ENCODE measurements at places on chromosomes 5 and 9.

GRCh38 chr5:103434057-103434456, 128.5 kb downstream of the NUDT12 start:
- DNase-seq, result no peak

- peak; percentile 46 for DNase-seq
Observed at GRCh38 chr9:34457266-34458012, 931 bp downstream of the FAM219A start.

GRCh38 chr5:162683284-162683683, 615.7 kb downstream of the GABRG2 start:
- peak; percentile 65 for DNase-seq

- peak; percentile 35 for DNase-seq
Observed at GRCh38 chr5:179304466-179304865, 40.8 kb downstream of the ADAMTS2 start.

DNA sequence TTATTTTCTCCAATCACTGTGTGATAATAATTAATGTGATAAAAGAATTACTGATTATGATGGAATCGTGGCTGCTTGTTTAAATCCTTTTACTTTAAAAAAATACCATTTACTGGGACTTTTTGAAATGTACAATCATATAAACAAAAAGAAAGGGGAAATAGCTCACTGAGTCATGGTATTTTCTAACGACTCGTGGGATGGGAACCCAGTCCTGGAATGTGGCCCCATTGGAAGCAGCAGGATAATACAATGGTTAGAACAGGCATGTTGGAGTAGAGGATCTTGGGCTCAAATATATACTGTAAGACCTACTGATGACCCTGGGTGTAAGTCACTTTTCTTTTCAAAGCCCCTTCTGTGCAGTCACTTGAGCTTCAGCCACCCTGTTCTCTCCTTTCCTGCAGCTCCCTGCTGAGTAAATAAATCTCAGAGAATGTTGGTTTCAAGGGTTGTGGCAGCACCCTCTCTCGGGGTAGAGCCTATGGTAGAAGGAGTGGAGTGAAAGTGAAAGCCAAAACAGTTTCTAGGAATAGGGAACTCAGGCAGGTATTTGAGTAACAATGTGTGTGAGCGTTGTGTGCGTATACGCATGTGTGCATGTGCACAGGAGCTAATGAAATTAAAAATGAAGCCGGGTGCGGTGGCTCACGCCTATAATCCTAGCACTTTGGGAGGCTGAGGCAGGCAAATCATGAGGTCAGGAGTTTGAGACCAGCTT, 40.8 kb upstream of the LARP1 start:
- DNase-seq, result peak; percentile 52

- DNase-seq, result no peak
Observed at GRCh38 chr5:100790951-100791350, 112.1 kb downstream of the ST8SIA4 start.

DNA sequence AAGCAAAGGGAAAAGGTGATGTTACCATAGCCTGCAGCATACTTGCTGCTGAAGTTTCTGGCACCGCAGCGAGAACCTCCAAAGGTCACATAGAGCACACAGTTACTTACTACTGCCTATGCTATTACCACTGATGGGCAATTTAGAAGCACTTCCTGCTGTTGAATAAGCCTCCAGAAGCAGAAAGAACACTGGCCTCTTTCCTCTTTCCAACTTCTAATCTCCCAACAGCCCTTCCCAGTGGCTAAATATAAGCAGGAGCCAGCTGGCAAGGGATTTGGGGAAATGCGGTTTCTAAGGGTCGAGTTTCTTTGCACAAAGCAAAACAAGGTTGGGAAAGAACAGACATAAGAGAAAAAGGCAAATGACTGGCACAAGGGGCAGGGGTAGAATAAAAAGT, 669.2 kb upstream of the ACO1 start:
- DNase-seq, result no peak

GRCh38 chr5:67548520-67549295, 352.1 kb upstream of the CD180 start:
- DNase-seq, result no peak

DNA sequence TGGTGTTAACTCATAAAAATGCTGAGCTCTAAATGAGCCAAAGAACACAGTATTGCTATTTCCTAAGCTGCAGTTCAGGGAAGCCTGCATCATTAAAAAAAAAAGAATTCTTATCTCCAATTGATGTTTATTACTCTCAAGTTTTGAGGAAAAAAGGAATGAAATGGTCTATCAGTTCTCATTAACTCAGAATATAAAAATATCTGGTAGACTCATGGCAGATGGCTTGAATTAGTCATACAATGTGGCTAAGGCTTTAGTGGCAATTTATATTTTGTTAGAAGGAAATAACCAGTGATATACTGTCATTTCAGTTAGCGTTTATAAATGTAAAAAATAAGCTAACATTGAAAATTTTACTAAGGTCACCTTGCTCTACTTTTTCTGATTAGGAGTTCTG, 1403.4 kb upstream of the C9orf72 start:
- DNase-seq, result no peak

GRCh38 chr5:53327811-53328334, 152.6 kb upstream of the FST start:
- DNase-seq, result no peak

DNA sequence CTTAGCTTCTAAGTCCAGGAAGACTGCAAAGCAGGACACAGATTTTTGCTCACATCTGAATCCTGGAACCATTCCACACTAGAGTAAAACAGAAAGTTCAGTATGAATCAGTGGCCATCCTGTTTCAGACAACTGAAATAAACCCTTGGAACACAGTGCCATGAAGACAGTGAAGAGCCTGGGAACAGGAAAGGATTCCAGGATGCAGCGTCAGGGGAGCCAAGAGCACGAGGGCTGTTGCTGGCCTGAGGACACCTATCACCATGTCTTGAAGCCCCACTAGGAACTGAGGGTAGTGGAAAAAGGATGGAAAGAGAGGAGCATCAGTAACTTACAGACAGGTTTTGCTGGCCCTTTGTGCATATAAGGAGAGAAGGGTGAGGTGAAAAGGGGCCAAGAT, 115.3 kb upstream of the FSTL4 start:
- no peak for DNase-seq

Data from A172 (cell line).